ENCODE measurements at places on chromosomes 12 and 14.

DNA sequence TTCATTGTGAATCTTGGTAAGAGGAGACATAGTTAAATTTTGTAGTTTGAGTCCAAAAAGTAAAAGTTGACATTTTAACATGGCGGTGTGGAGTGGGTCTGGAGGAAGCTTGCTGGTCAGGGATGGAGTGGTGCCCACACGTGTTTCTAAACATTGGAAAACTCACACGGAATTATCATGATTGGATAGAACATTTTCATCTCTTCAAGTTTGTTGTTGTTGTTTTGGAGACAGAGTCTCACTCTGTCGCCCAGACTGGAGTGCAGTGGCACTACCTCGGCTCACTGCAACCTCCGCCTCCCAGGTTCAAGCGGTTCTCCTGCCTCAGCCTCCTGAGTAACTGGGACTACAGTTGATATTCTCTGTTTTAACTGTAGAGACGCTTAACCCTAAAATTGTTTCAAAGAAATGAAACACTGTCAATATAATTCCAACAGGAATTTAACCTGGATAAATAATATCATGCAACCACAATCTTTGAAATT, 502 bp upstream of the MBIP start:
- no peak for DNase-seq

DNA sequence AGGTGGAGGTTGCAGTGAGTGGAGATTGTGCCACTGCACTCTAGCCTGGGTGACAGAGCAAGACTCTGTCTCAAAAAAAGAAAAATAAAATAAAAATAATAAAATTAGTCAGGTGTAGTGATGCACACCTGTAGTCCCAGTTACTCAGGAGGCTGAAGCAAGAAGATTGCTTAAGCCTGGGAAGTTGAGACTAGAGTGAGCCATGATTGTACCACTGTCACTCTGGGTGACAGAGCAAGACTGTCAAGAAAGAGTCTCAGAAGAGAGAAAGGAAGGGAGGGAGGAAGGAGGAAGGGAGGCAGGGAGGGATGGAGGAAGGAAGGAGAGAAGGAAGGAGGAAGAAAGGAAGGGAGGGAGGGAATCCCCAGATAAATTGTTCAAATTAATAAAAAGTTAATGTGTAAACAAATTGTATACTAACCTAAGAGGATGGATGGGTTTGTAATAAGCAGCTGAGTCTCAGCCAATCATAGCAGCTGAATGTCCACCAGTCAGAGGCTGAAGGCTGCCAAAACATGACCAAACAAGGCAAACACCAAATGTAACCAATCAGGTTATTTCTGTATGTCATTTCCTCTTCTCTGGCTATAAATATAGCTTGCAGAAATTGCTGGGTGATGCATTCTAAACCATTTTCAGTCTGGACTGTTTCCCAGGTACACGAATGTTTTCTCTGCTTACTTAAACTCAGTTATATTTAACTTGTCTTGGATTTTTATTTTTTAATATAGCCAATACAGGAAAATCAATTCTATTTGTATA, 6.1 kb upstream of the CDCA4 start:
- DNase-seq = no peak

DNA sequence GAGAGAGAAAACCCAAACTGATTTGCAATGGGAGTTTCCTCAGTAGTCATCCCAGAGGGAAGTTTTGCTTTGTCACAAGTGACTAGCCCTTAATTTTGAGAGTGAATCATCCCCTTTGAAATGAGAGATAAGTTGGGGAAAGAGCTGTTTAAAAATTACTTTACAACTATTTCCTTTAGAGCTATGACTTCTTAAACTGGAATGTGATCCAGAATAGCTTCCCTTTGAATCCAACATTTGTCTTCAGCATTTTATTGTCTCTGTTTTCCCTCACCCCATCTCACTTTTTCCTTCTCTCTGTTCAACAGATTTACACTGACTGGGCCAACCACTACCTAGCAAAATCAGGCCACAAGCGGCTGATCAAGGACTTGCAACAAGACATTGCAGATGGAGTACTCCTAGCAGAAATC, 109.3 kb downstream of the NAV3 start:
- DNase-seq = peak; percentile 89

DNA sequence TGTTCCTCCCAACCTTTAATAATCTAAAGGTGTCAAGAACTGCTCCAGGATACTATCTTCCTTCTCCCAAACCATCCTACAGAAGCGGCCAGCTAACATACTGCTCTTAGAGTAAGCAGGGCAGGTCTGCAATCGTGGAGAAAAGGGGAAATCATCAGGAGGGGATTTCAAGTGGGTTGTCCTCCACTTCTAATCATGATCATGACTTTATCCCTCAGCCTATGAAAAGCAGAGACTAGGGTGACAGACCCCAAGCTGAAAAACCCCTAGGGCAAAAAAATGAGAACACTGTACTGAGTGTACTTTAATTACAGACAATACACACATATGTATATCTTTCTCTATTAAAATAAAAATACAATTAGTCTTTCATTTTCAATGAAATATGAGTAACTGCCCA, 13.9 kb downstream of the DUSP16 start:
- no peak for DNase-seq

DNA sequence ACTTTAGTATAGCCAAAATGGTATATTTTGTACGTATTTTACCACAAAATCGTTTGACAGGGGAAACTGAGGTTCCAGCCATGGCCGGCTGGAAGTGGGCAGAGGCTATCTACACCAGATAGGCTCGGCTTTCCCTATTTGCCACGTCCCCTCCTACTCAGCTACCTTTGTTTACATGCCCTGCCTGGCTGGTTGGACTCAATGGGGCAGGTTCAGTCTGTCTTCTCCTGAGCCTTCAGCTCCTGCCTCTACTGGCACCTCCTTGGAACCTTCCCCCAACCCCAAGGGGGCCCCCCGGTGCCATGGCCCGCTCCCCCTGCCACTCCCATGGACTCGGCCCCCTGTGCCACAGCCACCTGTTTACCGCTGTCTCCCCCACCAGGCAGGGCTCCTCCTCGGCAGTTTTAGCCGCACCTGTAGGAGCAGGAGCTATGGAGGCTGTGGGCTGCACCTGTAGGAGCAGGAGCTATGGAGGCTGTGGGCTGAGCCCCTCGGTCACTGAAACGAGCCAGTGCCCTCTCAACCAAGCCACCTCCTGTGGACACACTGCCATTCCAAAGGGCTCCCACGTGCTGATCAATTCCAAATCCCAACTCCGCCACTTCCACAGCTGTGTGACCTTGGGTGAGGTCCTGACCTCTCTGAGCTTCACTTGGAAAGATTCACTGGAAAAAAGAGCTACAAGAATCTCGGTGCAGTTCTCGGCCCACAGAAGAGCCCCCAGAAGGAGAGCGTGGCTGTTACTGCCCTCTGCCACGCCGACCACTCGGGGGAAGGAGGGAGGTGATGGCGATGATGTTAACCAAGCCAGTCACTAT, 62.2 kb downstream of the NCOR2 start:
- DNase-seq = no peak

GRCh38 chr14:103628221-103628683, 759 bp upstream of the KLC1 start:
- DNase-seq = no peak

DNA sequence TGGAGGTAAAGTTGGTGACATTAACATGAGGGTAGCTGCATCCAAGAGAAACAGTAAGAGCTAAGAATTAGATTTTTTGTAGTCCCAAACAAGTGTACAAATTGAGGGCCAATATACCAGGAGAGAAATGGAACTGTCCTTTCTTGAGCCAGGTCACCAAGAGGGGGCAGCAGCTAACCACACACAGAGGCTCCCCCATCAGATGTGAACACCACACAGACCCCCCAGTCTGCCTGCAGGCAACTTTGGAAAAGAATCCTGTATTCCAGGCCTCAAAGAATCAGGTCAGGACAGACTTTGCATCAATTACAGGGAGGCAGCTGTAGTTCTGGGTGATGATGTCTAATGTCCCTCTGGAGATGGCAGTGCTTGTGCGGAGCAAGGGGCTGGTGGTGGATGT, 77.9 kb downstream of the SPTB start:
- no peak for DNase-seq

GRCh38 chr14:89036371-89036770, 211.9 kb downstream of the TTC8 start:
- DNase-seq = no peak

DNA sequence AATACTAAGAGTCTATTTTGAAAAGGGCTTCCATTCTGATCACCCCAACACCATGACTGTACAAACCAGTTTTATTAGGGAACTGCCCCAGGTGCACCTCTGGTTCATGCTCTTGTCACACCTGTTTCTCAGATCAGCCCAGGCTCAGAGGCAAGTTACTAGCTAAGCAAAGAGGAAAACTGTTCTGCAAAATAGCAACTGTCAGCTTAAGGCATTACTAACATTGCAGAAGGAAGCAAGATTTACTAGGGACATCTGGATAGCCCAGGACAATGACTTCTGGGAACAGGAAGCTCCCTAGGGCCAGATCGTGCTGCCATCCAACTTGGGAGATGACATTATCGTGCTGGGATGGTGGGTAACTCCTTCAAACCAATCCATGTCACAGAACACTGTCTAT, 30.1 kb downstream of the ANAPC7 start:
- DNase-seq = no peak

GRCh38 chr14:103198131-103199105, 75.2 kb downstream of the TNFAIP2 start:
- DNase-seq = peak; percentile 79

- DNase-seq = no peak
These were observed 158.0 kb downstream of the KCNA5 start for GRCh38 chr12:5201554-5202218.

- DNase-seq = peak; percentile 95
These were observed 23.5 kb downstream of the APPL2 start for GRCh38 chr12:105212438-105212837.

GRCh38 chr14:33323979-33324378, 385.3 kb downstream of the NPAS3 start:
- DNase-seq = no peak

DNA sequence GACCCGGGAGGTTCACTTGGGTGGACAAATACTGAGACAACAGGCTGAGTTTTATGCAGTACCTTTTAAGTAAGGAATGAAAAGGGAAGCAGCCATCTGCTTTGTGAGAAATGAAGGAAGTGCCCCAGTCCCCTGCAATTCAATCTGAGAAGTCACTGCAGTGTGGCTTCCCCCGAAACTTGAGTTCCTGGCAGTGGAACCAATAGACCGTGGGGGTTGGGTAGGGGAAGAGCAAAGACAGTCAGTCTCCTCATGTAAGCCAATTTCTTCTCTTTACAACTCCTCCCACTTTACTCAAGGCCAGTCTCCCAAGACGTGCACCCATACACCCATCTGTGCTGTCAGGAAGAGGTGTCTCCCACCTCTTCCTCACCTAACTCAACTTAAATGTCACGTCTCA, 206.5 kb downstream of the BCAT1 start:
- no peak for DNase-seq

GRCh38 chr12:93699271-93700145, 22.3 kb downstream of the CRADD start:
- DNase-seq = no peak

DNA sequence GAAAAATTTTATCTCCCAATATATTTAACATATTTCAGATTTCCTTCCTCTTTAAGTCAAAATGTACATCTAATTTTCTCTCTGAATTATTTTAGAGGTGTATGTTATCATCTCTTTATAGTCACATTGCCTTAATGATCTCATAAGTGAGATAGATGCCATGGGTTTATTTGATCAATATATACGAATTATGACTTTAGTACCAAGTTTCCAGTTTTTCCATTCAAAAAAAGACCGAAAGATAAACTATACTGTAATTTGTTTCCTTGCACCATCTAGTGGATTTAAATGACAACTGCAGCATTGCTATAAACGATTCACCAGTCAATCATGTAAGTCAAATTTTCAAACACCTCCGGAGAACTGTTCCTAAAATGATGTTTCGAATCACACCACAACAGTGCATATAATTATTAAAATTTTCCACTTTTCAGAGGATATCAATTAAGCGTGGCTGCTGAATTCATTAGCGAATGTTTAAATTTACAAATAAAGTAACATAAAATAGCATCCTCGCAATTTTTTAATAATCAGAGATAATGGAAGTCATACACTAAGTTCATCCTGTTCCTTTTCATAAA, 419 bp upstream of the ATXN7L3B start:
- peak; percentile 12 for DNase-seq

DNA sequence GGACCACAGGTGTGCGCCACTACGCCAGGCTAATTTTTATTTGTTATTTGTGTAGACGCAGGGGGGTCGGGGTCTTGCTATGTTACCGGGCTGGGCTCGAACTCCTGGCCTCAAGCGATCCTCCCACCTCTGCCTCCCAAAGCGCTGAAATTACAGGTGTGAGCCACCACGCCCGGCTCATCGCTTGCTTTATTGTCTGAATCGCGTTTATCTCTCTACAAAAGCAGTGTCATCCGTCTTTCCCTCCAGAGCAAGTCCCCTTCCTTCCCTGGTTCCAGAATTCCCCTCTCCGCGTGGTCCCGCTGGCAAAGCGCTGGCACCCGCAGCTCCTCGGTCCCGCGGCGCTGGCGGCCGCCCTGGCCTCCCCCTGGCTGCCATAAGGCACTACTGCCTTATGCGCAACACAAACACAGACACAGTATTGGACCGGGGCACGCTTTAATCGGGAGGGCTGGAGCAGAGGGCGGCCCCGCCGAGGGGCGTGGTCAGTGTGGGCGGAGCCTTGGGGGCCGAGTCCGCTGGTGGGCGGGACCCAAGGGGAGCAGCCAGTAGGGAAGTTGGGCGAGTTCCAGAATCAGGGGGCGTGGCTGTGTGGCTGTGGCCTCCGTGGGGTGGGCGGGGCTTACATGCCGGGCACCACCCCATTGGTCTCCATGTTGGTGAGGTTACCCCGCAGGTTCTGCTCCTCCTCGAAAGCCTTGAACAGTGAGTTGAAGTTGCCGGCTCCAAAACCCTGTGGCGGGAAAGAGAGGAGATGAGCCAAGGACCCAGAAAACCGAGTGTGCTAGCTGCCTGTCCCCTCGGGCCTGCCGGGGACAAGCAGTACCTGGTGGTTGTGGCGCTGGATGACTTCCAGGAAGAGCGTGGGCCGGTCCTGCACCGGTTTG, 19.3 kb downstream of the HPD start:
- peak; percentile 80 for DNase-seq

GRCh38 chr12:6279256-6279628, 31.2 kb upstream of the PLEKHG6 start:
- DNase-seq = no peak

- DNase-seq = peak; percentile 75
These were observed 19.5 kb downstream of the ATF7IP start for GRCh38 chr12:14384783-14385638.

DNA sequence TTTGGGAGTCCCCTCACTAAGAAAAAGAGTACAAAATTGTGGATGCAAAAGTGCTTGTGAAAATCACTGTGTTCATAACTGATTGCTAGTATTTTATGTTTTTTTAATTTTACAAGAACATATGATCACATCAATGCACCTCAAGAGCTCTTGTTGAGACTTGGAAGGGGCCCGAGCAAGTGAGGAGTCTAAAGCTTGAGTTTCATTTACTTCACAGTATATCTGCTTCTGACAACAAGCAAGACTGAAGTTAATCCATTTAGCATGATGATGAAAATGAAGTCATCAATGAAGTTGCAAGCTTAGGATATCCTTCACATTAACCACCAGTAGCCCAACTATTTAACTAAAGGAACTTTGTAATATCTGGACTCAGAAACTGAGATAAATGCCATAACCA, 182.5 kb upstream of the DIO2 start:
- no peak for DNase-seq

All from GM04503 (cell line).